ENCODE measurements at places on chromosomes 12 and 14. TPM values are rescaled to one million over a fixed set of nuclear protein-coding genes. Genes with fewer than 3 reads are reported as not detected.

- no peaks in the 10 kb centered on the region for H3K36me3 ChIP-seq
- H3K27ac ChIP-seq = no peak overlapping the region
- no peaks in the 10 kb centered on the region for H3K27me3 ChIP-seq
- no peak for DNase-seq
- no peaks in the 10 kb centered on the region for H3K4me1 ChIP-seq
- no peak overlapping the region for H3K4me3 ChIP-seq
Observed at GRCh38 chr12:2239381-2239871, 186.6 kb downstream of the CACNA1C start.

DNA sequence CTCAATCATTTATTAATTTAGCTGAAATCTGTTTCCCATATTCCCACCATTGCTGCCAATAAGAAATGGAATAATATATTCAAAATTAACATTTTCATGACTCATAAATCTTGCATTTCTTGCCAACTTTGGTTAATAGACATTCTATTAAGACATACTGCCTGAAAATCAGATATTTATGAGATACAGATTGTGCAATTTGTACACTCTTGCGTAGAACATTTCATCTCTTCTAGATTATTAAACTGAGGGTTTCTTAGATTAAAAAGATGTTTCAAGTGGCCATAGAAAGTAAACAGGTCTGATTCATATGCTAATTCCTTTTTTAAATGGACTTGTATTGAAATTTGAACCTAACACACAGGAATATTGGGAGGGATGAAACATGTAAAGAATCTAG, 9.1 kb downstream of the LTA4H start:
- peaks cover 2% of the 10 kb centered on the region for H3K36me3 ChIP-seq
- H3K4me1 ChIP-seq = no peaks in the 10 kb centered on the region
- no peak overlapping the region for H3K27ac ChIP-seq

The IRAK3 gene
- 7.4 TPM for total RNA-seq

DNA sequence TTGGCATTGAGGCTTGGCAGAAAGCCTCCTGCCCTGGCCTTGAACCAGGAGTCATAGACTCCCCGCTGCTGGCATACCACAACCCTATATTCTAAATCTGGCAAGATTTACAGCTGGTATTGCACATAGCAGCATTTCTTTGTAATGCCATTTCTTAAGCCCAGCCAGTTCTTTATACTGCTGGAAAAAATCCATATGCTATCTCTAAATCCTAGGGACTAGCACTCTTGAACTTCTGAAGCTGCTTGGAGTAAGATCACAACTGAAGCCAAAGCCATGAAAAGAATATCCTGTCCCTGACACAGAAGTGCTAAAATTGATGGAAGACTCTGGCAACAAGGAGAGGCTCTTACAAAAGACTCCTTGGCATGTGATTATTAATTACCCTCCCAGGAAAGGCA, 89.3 kb downstream of the KCNC2 start:
- peak; percentile 2 for DNase-seq
- H3K27me3 ChIP-seq = peaks cover 1% of the 10 kb centered on the region
- H3K4me1 ChIP-seq = no peaks in the 10 kb centered on the region
- H3K4me3 ChIP-seq = no peak overlapping the region
- no peak overlapping the region for H3K27ac ChIP-seq
- H3K36me3 ChIP-seq = no peaks in the 10 kb centered on the region

DNA sequence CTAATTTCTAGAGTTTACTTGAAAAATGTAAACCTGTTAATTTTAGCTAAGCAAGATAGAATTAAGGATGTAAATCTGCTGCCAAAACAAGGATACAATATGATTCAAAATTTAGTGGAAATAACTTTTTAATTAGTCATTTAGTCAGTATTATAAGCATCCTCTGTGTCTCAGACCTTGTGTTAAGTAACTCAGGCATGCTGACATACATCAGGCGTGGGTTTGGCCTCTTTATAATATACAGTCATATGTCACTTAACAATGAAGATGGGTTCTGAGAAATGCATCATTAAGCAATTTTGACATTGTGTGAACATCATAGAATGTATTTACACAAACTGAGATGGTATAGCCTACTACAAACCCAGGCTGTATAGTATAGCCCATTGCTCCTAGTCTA, 386.9 kb downstream of the ZFP36L1 start:
- no peaks in the 10 kb centered on the region for H3K36me3 ChIP-seq
- DNase-seq = no peak
- H3K27me3 ChIP-seq = no peaks in the 10 kb centered on the region
- H3K4me1 ChIP-seq = peaks cover 8% of the 10 kb centered on the region
- H3K27ac ChIP-seq = no peak overlapping the region

GRCh38 chr12:44842669-44843068, 33.4 kb downstream of the NELL2 start:
- H3K4me3 ChIP-seq = no peak overlapping the region
- no peak for DNase-seq
- no peaks in the 10 kb centered on the region for H3K36me3 ChIP-seq
- H3K27ac ChIP-seq = no peak overlapping the region

DNA sequence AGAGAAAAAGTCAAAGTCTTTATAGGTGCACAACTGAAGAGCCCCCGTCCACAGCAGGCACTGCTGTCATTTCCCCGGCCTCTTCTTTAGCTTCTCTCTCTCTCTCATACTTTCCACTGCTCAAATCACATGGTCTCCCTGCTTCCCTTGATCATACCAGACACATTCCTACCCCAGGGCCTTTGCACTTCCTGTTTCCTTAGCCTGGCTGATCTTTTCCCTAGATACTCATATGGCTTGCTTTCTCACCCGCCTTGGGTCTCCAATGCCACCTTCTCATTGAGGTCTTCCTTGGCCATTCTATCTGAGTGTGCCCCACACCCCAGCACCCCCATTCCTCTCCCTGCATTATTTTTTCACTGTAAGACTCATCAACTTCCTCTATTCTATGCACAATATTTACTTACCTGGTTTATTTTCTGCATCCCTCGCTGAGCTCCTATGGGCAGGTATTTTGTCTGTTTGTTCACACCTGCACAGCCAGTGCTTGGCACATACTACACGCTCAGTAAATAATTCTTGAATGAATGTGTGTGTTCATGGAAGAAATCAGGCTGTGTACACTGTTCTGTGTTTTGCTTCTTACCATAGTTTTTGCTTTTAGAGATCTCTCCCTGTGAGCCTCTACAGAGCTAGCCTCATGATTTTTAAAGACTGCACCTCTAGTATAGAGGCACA, 31.9 kb downstream of the SERPINA1 start:
- H3K4me1 ChIP-seq = no peaks in the 10 kb centered on the region
- H3K27me3 ChIP-seq = no peaks in the 10 kb centered on the region
- DNase-seq = no peak
- no peak overlapping the region for H3K4me3 ChIP-seq

DNA sequence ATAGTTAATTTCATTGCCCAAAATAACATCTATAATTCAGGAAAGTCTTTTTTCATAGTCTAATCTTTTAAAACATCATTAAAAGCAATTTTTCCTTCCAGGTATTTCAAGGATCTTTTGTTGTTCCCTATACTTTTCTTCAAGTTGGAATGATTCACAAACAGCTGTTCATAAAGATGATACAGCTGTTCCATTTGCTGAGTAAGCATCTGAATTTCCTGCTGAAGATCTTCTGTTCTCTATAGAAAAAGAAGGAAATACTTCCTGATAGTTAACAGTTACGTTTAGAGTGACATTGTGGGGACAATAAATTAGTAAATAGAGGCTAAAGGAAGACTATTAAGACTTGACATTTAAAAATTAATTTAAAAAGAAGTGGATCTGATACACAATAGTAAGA, 30.3 kb upstream of the ESR2 start:
- H3K4me1 ChIP-seq = no peaks in the 10 kb centered on the region
- no peak overlapping the region for H3K4me3 ChIP-seq
- no peaks in the 10 kb centered on the region for H3K36me3 ChIP-seq

The LRTM2 gene
- total RNA-seq = not detected

The TOMM20L gene
- not detected for total RNA-seq

GRCh38 chr12:22374508-22374907, 40.0 kb upstream of the ST8SIA1 start:
- no peaks in the 10 kb centered on the region for H3K4me1 ChIP-seq
- DNase-seq = no peak
- no peak overlapping the region for H3K27ac ChIP-seq
- H3K4me3 ChIP-seq = no peak overlapping the region
- H3K27me3 ChIP-seq = no peaks in the 10 kb centered on the region
- no peaks in the 10 kb centered on the region for H3K36me3 ChIP-seq

The PAPLN gene
- 3.1 TPM for total RNA-seq

GRCh38 chr12:47686645-47687240, 19.1 kb downstream of the RPAP3 start:
- peak; percentile 54 for DNase-seq
- no peaks in the 10 kb centered on the region for H3K27me3 ChIP-seq
- no peak overlapping the region for H3K27ac ChIP-seq
- no peak overlapping the region for H3K4me3 ChIP-seq
- no peaks in the 10 kb centered on the region for H3K36me3 ChIP-seq
- H3K4me1 ChIP-seq = no peaks in the 10 kb centered on the region

DNA sequence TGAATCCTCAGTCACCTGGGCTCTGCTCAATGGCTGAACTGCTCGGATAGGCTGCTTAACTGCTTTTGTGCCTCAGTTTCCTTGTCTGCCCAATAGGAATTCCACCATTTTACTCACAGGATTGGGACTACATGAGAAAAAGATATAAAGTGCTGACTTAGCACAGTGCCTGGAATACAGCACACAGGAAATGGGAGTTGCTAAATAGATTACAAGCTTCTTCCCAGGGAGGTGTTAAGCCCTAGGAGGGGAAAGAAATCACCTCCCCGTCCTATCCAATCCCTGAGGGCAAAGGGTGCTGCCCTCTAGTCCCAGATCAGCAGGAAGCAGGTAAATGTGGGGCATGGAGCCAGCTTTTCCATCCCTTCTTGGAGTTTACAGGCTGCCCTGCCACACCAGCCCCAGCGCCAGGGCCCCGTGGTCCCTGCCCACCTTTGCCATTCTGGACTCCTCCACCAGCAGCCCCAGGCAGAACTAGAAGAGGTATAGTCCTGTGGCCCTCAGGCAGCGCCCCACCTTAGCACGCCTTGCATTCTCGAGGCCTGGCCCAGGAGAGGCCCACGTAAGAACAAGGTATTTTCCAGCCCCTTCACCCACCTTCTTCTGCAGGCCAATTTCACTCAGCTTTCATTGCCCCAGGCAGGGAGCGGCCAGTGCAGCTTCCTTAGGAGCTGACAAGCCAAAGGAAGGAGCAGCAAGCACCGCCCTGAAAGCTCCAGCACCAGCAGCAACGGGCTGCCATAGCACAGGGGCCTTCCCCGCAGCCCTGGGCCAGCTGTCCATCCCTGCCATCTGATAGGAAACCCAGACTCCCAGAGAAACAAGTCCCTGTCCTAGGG, 28.8 kb upstream of the RPLP0 start:
- H3K27me3 ChIP-seq = no peaks in the 10 kb centered on the region
- peak overlapping the region; percentile 100 for H3K27ac ChIP-seq
- H3K4me1 ChIP-seq = peaks cover 85% of the 10 kb centered on the region

The MYBPC1 gene
- total RNA-seq = not detected

The OVCH1 gene
- not detected for total RNA-seq

- H3K27me3 ChIP-seq = no peaks in the 10 kb centered on the region
- no peak for DNase-seq
- H3K4me1 ChIP-seq = no peaks in the 10 kb centered on the region
Observed at GRCh38 chr12:42892702-42893551, 303.4 kb upstream of the PRICKLE1 start.

The SIX1 gene
- total RNA-seq = 0.55 TPM

All from endothelial cell of umbilical vein (primary cell).